ENCODE measurements at places on chromosomes 12 and 14. TPM values are rescaled to one million over a fixed set of nuclear protein-coding genes. Genes with fewer than 3 reads are reported as not detected.

DNA sequence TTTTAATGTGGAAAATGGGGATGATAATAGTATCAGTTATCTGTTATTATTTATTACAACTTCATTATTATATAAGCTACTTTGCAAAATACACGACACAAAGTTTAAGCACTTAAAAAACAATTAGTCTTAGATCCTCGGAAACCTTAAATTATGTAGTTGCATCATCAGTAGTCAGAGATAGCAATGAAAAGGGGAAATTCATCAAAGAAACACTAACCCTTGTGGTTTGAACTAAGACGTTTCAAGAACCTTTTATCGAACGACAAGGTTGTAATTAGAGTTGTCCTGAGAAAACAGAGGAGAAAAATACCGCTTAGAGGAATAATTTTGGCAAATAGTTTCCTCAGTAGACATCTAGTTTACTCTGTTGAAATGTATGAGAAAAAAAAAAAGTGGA, 198.5 kb downstream of the PTPRO start:
- no peak for DNase-seq

DNA sequence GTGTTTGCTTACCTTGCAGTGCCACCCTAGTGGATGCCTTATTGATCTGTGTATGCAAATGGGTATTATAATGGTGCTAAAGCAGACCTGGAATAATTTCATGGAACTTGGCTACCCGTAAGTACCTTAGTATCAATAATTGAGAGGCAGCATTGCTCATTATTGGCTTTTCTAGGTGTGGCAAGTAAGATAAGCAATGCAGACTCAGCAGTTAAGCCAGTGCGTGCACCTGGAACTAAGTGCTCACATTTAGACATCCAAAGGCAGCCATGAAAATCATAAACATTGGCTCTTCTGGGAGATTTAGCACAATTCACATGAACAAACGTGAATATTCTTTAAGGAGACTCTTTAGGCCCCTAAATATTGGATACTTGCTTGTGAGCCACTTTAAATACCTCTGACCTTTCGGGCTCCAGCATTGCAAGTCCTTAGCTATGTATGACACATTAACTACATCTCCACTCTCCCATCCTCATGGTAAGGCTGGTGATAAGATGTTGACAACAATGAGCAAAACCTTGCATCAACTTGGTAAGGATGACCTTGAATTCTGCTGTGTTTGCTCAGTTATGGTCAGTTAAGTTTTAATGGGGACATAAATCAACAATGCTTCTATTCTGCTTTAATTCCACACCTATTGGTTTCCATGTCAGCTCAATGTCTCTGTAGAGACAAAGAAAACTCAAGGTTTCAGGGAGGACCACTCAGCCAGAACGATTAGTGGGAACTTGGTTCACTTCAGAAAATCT, 112.0 kb downstream of the SLC5A8 start:
- DNase-seq: no peak

The DNAH10 gene
- total RNA-seq: 0.90 TPM

DNA sequence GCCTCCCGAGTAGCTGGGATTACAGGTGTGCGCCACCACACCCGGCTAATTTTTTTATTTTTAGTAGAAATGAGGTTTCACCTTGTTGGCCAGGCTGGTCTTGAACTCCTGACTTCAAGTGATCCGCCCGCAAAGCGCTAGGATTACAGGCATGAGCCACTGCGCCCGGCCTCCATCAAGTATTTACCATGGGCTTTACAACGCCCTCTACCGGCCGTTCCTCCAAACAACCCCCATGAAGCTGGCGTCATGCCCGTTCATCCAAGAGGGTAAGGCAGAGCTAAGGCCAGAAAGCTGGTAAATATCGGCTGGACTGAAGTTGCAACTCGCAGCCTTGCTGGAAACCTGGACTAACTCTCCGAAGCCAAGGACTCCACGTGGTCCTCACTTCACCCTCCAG, 41.6 kb downstream of the RNF34 start:
- no peak for DNase-seq

GRCh38 chr12:11408096-11408495, 12.7 kb upstream of the PRB2 start:
- DNase-seq: peak; percentile 10

The KERA gene
- total RNA-seq: 1.1 TPM

DNA sequence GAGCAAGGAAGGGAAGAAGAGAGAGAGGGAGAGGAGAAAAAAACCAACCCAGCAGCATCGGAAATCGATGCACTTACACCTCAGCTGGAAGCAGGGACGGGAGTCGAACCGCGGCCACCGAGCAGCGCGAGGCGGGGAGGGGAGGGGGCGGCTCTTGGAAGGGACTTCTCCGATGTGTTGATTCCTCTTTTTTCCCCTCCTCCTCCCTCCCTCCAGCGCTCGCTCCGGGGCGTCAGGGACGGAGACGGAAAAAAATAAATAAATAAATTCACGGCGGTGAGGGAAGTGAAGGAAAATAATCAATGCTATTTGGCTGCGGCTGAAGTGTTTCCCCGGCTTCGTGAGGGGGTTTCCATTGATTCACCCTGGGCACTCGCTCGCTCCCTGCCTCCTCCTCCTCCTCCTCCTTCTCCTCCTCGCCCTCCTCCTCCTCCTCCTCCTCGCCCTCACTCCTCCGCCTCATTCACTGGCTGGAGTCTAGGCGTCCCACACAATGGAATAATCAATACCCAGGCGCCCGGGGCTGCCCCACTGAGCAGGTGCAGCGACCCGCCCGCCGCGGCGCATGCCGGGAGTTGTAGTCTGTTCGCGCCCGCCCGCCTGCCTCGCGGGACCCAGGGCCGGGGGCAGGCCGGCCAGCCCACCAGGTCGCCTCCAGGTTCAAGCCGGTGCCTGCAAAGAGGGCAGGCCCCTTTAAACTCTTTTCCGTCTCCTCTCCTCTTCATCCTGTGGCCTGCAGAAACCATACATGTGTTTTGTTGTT, at the start of gene ZFHX2:
TSS of gene ZFHX2 (minus strand) at position 500 of the 763 bp plus-strand sequence. CDS start 16,440 bp downstream, outside the sequence.
- DNase-seq: no peak

The GDF3 gene
- total RNA-seq: not detected

GRCh38 chr14:95828649-95829265, 47.9 kb upstream of the TUNAR start:
- DNase-seq: no peak

The TSPAN8 gene
- total RNA-seq: 10.2 TPM

The C12orf56 gene
- total RNA-seq: 0.95 TPM

DNA sequence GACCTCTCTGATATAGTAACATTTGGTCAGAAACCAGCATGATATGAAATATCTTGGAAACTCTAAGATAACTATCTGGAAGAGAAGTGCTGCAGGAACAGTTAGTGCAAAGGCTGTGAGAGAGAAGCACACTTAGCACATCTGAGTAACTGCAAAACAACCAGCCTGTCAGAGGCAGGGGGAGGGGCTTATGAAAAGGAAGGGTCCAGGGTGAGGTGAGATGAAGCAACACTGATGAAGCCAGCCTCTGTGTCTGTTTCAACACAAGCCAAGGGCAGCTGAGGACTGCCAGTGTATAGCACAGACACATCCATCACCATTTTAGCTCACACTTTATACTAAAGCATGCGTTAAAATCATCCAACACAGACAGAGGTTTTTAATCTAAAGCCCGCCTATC, 37.4 kb upstream of the OVCH1 start:
- no peak for DNase-seq

The LTBP2 gene
- 26.7 TPM for total RNA-seq

- DNase-seq: no peak
Measured at GRCh38 chr14:70894868-70895267, 12.4 kb upstream of the PCNX1 start.

- DNase-seq: no peak
Measured at GRCh38 chr12:31962076-31962475, 2.9 kb downstream of the RESF1 start.

DNA sequence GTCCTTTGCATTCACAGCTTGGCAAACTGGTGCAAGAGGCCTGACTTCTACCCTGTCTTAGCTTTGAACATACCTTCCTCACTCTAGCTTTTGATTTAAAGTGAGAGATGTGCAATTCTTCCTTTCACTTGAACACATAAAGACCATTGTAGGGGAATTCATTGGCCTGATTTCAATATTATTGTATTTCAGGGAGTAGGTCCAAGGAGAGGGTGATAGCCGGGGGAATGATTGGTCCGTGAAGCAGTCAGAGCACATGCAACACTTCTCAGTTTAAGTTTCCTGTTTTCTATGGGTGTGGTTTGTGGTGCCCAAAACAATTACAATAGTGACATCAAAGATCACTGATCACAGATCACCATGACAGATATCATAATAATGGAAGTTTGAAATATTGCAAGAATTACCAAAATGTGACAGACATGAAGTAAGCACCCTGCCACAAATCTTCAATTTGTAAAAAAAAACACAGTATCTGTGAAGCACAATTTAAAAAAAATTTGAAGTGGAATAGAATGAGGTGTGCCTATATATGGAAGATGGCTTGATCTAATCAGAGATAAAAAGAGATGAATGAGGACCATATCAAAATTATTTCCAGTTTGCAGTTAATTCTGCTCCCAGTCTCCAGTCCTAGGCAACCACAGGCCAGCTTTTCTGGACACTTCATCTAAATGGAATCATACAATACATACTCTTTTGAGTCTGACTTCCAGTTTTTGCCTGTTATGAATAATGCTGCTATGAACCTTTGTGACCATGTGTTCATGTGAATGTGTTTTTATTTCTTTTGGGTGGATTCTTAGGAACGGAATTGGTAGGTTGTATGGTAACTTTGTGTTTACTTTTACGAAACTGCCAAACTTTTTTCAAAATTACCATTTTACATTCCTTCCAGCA, 23.2 kb downstream of the BORCS5 start:
- DNase-seq: no peak

DNA sequence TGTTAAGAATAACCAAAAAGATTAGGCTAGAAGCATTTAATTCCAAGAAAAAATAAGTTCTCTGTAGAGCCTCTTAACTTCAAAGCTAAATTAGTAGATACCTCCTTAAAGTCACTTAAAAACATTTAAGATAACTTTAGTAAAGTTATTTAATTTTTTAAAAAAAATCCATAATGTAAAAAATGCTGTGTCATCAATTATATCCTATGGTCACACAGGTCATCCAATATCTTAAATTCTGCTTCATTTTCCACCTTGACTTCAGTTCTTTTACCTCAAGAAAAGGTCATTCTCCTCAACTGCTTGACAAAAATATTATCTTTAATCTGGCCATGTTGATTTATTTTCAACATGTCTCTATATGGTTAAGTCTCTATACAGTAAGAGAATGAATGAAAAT, 274.3 kb downstream of the PRKD1 start:
- no peak for DNase-seq

Measured in urinary bladder (tissue), 4 donors.